Endothelial cell (in vitro differentiated cells): ENCODE measurements at places on chromosomes 5 and 9. TPM values are rescaled to one million over a fixed set of nuclear protein-coding genes. Genes with fewer than 3 reads are reported as not detected.

DNA sequence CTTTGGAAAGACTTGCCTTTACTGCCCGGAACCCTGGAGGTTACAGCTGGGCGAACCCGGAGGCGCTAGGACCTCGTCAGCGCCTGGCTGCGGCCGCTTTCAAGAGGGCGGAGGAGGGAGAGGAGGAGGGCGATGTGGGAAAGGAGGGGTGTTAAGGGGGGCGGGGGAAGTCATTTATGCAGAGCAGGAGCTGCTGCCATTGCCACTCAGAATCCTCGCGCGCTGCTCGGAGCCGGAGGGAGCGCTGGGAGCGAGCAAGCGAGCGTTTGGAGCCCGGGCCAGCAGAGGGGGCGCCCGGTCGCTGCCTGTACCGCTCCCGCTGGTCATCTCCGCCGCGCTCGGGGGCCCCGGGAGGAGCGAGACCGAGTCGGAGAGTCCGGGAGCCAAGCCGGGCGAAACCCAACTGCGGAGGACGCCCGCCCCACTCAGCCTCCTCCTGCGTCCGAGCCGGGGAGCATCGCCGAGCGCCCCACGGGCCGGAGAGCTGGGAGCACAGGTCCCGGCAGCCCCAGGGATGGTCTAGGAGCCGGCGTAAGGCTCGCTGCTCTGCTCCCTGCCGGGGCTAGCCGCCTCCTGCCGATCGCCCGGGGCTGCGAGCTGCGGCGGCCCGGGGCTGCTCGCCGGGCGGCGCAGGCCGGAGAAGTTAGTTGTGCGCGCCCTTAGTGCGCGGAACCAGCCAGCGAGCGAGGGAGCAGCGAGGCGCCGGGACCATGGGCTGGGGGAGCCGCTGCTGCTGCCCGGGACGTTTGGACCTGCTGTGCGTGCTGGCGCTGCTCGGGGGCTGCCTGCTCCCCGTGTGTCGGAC, at the start of gene PCSK5:
TSS of gene PCSK5 (plus strand) at position 202 of the 805 bp plus-strand sequence. CDS start at position 711, 509 bp downstream.
- DNase-seq = peak; percentile 83

NTRK2 gene
- not detected for total RNA-seq

GRCh38 chr9:35518225-35518821, 28.4 kb downstream of the RUSC2 start:
- DNase-seq = peak; percentile 33

- DNase-seq = no peak
Observed at GRCh38 chr5:178125253-178125906, 5.4 kb upstream of the RMND5B start.

- DNase-seq = no peak
Observed at GRCh38 chr9:98852961-98853360, 45.5 kb downstream of the GALNT12 start.

SLC1A3 gene
- total RNA-seq = 4.0 TPM

GRCh38 chr9:13755551-13755950, 476.1 kb upstream of the MPDZ start:
- DNase-seq = no peak

ECM2 gene
- total RNA-seq = not detected

- no peak for DNase-seq
Observed at GRCh38 chr5:126846744-126847455, 70.0 kb downstream of the LMNB1 start.

DNA sequence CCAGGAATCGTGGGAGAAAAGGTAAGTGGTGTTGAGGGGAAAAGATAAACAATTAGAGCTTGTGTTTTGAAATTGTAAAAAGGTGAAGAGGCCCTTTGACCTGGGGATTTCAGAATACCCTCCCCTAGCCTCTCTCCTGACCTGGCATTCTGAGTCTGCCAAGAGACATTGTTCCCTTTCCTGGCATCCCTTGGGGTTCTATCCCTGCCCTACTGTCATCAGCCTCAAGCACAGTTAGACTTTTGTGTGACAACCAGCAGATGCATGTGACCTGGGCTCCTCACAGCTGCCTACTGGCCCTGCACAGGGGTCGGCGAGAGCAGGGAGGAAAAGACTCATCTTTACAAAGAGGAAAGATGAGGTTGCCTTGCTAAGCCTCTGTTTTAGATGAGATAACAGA, 72.2 kb upstream of the ORM1 start:
- DNase-seq = no peak

CARD6 gene
- total RNA-seq = 3.7 TPM

DNA sequence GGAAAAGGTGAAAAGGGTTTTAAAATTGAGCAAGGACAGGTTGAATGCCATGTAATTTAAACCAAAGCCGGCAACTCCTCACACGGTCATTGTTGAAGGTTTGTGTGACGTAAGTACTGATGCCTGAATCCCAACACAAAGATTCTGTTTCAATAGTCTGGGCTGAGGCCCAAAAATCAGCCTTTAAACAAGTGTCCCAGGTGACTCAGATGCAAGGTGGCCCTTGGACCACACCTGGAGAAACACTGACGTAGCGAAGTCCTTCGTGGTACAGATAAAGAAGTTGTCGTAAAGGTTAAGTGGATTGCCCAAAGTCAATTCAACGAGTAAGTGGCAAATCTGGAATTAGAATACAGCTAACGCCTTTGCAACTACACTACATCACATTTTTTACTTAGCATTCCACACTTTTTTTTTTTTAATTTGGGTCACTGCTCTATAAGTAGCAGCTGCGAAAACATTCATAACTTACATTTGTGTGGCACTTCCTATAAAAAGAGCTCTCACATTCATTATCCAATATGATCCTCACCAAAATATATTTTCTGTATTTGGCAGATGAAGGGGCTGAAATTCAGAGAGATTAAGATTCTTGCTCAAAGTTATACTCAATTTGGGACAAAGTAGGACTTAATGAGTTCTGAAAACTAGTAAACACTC, 111.3 kb downstream of the LPAR1 start:
- no peak for DNase-seq

DNA sequence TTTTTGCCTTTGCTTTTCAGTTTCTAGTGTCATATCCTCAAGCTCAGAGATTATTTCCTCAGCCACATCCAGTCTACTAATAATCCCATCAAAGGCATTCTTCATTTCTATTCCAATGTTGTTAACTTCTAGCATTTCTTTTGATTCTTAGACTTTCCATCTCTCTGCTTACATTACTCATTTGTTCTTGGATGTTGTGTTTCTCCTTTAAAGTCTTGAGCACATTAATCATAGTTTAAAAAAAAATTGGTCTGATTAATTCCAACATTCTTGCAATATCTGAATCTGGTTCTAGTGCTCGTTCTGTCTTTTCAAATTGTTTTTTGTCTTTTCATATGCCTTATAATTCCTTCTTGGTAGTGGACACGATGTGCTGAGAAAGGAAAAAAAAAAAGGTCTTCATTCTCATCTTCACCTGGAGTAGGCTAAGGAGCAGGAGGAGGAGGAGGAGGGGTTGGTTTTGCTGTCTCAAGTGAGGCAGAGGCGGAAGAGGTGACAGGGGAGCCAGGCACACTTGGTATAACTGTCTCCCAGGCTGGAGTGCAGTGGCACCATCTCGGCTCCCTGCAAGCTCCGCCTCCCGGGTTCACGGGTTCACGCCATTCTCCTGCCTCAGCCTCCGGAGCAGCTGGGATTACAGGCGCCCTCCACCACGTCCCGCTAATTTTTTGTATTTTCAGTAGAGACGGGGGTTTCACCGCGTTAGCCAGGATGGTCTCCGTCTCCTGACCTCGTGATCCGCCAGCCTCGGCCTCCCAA, 16.3 kb downstream of the PRXL2C start:
- DNase-seq = no peak

BARHL1 gene
- 2.4 TPM for total RNA-seq

GRCh38 chr9:122806661-122807060, 6.7 kb downstream of the OR1K1 start:
- DNase-seq = no peak

GRCh38 chr9:131873335-131873734, 133.5 kb upstream of the RAPGEF1 start:
- DNase-seq = no peak

- no peak for DNase-seq
Observed at GRCh38 chr5:87825583-87825982, 412.9 kb upstream of the CCNH start.

DNA sequence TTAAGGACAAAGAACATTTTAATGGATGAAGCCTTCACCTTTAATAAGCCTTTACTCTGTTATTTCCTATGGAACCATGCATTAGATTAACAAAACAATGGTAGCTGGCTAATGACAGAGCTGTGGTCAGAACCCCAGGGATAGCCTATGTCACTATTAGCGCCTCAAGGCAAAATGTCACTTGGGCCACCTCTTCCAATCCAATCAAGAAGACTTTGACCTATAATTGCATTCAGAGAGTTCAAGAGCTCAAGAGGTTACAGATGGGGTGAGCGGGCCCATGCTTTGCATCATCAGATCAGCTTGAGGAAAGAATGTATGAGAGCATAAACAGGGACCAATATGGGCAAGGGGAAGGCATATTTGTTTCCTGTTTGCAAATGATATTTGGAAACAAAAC, 425.1 kb downstream of the ARHGEF28 start:
- no peak for DNase-seq

FGF18 gene
- 0.13 TPM for total RNA-seq

AGXT2 gene
- total RNA-seq = not detected

GRCh38 chr5:36273809-36274526, 27.7 kb downstream of the RANBP3L start:
- no peak for DNase-seq

DNA sequence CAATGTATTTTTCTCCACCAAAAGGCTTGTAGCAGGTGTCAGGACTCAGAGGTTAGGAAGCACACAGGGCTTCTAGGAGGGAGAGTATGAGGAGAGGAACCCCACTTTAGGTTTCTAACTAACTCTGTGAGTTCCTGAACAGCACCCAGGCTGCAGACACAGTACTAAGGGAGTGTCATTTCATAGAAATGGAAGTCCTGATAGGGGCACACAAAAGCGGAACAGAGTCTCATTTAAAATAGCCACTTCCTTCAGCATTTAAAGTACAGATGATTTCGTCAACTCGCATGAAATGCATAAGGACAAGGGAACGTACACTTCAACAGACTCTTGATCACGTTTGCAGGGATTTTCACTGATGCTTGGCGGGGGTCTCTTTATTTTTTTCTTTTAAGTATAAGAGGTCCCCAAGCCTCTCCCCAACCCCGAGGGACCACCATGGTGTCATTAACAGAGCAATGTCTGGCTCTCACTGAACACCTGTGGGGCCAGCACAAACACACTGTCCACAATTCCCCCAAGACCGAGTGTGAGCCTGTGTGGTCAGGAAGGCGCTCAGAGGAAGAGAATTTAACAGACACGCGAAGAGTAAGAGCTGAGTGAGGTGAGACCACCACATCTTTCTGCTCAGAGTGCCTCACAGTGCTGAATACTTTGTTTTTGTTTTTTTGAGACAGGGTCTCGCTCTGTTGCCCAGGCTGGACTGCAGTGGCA, 82.3 kb downstream of the SECISBP2 start:
- DNase-seq = no peak

- DNase-seq = no peak
Observed at GRCh38 chr5:54214722-54215121, 95.7 kb downstream of the ARL15 start.

GRCh38 chr5:56369361-56369811, 136.3 kb upstream of the ANKRD55 start:
- no peak for DNase-seq

TUBB4B gene
- 134 TPM for total RNA-seq
